ENCODE measurements at places on chromosomes 2 and 18.

- DNase-seq, result no peak
Observed at GRCh38 chr18:61148322-61148721, 184.9 kb upstream of the CDH20 start.

GRCh38 chr18:32122039-32122438 lies 30.4 kb downstream of the RNF138 start:
- DNase-seq, result no peak

DNA sequence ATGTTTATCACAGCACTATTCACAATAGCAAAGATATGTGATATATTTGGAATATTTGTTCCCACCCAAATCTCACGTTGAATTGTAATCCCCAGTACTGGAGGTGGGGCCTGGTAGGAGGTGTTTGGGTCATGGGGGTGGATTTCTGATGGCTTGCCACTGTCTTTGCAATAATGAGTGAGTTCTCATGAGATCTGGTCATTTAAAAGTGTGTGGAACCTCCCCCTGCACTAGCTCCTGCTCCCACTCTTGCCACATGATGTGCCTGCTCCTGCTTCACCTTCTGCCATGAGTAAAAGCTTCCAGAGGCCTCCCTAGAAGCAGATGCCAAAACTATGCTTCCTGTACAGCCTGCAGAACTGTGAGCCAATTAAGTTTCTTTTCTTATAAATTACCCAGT lies 72.2 kb upstream of the DYNC1I2 start:
- no peak for DNase-seq

DNA sequence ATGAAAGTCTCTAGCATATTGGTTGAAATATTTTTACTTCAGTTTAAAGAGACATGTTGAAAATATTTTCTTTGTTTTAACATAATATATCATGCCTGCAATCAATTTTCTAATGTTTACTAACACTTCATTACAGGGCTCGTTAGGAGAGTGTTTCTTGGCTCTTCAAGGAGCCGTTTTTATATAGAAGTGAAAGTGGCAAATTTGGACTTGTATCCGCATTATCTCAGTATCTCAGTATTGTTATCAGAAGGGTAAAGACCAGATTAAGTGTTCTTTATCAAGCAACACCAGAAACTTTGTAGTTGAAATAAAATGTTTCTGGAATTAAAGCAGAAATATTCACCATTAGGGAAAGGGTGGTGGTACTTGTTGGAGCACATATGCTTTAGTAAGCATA lies 97.8 kb downstream of the BABAM2 start:
- DNase-seq, result no peak

DNA sequence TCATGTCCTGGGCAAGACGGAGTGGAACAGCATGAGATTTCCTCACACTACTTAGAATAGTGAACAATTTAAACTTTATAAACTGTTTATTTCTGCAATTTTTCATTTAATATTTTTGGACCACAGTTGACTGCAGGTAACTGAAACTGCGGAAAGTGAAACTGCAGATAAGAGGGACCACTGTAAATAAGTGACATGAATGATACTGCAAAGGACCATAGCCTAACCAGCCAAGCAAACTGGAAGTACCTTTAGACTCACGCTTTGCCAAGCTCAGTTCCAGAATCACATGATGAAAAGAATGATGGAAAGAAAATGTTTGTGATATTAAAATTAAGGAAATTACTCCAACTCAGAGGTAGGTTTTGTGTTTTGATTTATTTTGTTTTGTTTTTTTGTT lies 94.6 kb upstream of the ITGA4 start:
- DNase-seq, result no peak

DNA sequence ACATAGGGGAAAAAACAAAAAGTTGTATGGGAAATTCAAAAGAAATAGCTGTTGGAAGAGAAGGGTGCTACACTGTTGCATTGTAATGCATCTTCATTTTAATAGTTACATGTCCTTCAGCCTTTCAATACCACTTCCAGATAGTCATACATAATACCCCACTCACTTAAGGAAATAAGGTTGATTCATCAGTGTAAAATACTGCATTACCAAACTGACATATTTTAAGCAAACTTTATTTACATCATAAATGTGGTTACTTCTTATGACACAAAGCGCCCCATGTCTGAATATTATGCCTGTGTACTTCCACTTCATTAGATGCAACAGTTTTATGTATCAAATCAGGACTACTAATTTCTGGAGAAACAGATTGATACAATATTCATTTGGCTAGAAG lies 4.5 kb downstream of the RBMS1 start:
- no peak for DNase-seq

DNA sequence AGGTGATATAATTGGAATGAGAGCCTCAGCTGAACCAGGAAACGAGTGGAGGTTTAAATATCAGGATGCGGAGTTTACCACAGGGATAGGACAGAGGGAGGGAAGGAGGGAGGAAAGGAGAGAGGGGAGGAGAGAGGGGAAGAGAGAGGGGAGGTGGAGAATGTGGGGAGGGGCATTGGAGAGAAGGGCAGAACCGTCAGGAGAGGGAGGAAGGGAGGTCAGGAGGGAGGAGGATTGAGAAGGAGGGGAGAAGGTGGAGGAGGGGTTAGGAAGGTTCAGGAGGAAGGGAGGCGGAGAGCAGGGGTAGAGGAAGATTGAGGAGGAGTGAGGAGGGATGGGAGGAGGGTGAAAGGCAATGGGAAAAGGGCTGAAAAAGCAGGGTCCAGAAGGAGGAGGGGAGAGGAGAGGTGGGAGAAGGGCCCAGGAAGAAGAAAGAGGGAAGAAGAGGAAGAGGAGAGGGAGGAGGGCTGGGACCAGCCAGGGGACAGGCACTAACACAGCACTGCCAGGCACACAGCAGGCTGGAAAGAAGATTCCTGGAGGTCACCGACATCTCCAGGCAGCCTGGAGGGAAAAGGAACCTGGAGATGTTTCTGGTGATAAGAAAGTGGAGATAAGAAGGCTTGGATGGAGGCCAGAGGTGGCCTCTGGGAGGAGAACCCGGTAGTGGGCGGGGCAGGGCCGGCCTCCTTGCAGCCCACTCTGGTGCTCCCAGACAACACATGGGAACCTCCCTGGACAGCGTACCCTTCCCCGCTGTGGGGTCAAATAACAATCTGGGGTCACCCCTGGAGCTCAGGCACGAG lies 176.7 kb upstream of the SMAD2 start:
- DNase-seq, result no peak

GRCh38 chr2:11270891-11271290 lies 73.5 kb downstream of the ROCK2 start:
- DNase-seq, result no peak

DNA sequence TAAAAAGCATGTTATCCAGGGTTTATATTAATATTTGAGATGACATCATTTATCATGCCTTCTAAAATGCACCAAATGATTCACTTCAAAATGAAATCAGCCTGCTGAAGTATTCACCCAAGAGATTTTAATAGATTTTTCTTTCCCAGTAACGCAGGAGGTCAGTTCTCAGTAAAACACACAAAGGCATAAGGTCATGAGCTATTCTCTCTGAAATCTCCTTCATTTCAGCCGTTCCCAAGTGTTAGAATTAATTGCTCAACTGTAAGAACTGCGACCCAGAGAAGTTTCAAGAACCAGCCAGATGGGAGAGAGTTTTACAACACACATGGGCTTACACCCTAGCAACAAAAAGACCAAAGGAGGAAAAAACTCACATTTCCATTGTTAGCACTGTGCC lies 84.2 kb upstream of the PHLPP1 start:
- DNase-seq, result no peak

DNA sequence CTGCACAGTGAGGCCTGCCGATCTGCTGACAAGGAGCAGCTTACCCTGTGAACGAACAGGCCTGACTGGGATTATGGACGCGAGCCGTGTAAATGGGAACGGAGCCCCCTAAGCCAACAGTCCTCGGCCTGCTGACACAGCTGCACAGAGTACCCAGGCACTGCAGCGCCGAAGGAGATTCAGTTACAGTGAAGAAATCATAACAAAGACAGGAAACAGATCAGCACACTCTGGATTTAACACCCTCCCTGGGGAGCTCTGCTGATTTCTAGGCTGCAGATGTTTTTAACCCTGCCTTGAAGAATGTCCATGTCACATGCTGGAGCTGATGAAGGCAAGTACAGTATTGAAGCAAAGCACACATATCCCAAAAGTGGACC lies 43.4 kb downstream of the COLEC12 start:
- no peak for DNase-seq

- no peak for DNase-seq
Observed at GRCh38 chr2:137955536-137955935, 8.7 kb upstream of the HNMT start.

GRCh38 chr2:45647356-45647755 lies 4.1 kb upstream of the PRKCE start:
- DNase-seq, result no peak

DNA sequence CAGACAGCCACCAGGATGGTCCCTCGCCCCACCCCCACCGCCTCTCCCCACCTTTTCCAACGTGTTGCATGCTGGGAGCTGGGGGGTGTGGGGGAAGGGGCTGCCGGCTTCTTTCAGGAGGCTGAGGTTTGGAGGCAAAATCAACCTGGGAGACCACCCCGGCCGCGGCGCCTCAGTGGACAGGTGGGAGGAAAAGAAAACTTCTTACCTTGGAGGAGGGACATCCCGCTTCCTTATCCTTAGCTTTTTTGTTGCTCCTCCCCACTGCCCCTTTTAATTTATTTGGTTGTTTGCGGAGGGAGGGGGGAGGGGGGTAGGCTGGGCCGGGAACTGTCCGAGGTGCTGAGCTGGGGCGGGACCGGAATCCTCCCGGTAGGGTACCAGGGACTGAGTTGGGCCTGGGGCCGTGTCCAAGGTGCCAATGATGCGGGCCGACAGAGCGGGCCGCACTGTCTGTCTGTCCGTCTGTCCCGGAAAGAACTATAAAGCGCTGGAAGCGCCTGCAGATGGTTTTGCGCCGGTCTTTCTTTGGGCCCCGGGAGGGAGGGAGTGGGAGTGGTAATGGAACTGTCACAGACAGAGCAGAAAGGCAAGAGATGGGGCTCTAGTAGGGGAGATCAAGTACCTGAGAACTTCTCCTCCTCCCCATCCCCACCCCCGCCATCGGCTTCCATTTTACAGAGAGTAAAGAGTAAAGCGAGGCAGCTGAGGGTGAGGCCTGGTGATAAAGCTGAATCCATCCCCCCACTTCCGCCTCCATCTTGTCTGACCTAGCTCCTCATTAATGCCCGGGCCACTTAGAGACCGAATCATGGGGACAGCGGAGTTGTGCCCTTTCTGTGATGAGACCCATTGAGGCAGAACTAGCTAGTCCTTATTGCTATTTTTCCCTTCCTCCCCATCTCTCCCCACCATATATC lies 2.4 kb downstream of the CDK5R2 start:
- DNase-seq, result no peak

- no peak for DNase-seq
Observed at GRCh38 chr2:120472031-120472430, 126.1 kb downstream of the INHBB start.

All from SIG-M5 (cell line).